ENCODE measurements at places on chromosomes 2 and 18. TPM values are rescaled to one million over a fixed set of nuclear protein-coding genes. Genes with fewer than 3 reads are reported as not detected.
A peak's percentile ranks its signal among the peaks of the same experiment; 100 is the strongest.

- DNase-seq = peak; percentile 67
Measured at GRCh38 chr2:69013142-69013839, at the start of gene ANTXR1. Gene ANTXR1, plus strand, starts transcription at chr2:69013179. Its CDS starts 321 bp downstream, at chr2:69013500.

Gene RAB17
- 15.1 TPM for polyA plus RNA-seq

DNA sequence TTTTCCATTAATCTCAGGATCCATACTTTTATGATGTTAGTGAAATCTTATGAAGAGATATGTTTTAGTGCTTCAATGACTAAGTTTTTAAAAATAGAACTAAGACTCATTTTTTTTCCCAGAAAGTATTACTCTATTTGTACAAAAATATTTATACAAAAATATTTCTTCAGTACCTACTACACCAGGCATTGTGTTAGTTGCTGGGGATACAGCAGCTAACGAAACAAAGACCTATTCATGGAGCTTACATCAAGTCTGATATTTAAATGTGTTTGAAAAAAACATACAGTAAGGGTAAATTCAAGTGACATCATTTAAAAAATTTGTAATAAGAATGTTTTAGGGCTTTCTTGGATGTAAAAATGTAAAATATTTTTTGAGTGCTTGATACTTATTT lies 11.6 kb downstream of the VAPA start:
- DNase-seq = no peak

Gene SLC11A1
- 1.1 TPM for polyA plus RNA-seq

Gene KIAA2012
- polyA plus RNA-seq = 0.11 TPM

DNA sequence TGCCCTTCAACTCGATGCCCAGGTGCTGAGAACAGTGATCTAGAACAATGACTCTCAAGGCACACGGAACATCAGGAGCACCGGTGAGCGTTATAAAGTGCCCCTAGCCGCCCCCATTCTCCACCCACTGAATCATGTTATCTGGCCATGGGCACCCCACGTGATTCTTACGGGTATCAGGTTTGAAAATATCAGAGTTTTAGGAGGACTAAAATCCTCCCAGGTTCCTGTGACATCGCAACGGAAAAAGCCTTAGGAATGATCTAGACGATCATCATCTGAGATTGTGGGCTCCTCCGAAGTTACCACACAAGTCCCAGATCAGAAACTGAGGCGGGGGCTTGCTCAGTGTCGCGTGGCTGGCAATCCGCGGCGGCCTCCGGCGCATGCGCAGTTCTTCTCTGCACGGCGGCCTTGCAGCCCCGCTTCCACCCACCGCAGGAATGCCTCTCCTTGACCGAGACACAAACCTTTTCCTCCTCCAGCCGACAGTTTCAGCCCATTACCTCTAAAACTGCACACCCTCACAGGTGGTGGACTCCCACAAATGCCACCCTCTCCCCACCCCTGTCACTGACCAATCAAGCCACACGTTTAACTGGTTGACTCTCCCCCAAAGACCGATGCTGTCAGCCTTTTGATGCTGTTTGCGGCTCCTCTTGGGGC lies 5.8 kb upstream of the MRPL33 start:
- DNase-seq = peak; percentile 69

DNA sequence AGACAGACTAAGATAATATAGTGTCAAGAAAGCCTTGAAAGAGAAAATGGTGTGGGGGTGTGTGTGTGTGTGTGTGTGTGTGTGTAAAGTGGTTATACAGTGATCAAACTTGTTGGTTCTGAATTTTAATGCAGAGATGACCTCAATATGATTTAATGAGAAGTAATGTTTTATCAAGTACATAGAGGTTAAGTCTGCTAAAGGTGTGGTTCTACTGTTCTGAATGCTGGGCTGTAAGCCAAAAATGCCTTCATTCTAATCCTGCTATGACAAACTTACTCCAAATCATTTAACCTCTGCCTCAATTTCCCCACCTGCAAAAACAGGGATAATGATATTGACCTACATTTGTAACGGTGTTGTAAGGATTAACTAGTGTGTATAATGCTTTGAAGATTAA lies 87.9 kb downstream of the WDPCP start:
- no peak for DNase-seq

- DNase-seq = no peak
Measured at GRCh38 chr2:38682008-38682575, 16.2 kb downstream of the GALM start.

DNA sequence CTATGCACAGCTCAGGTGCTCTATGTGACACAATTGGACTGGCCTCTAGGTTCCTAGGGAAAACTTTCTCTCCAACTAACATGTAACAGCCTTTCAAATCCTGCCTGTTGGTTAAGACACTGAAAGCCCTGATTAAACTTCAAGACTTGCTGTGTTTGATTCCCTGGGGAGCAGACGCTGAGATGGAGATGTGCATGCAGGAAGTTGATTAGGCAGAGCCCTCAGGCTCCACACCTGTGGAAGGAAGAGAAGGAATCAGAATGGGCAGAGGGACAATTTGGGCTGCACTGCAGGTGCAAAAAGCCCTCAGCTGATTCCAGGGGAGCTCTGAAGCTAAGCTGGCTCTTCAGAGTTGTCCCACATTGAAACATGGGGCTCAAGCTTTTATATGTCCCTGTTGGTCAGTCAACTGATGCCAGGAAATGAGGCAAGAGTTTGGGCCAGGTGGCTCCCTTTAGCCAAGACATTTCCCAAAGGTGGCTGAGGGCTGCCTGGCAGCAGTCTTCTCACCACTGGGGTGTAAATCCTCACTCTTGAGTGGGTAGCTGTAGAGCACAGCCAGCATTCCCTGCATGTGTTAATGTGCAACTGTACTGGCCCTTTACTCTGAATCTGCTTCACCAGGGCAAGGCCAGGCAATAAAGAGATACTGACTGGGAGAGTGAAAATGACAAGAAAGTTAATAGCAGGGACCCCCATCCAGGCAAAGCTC lies 199.5 kb upstream of the DDX18 start:
- no peak for DNase-seq

Gene SH2D6
- 0.60 TPM for polyA plus RNA-seq

Gene MOGAT1
- polyA plus RNA-seq = not detected

DNA sequence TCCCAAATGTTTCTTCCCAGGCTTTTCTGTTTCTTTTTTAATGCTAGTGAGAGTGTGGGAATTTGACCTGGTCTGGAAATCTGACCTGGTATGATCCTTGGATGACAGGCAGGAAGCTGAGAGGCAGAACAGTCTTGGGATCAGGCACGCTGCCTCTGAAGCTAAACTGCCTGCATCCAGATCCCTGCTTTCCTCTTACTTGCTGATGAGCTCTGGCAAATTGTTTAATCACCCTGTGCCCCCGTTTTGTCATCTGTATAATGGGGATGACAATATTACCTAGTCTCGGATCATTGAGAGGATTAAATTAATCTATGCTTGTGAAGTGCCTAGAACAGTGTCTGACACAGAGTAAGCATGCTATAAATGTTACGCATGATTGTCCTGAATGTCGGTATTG lies 3.3 kb downstream of the KLHL23 start:
- no peak for DNase-seq

DNA sequence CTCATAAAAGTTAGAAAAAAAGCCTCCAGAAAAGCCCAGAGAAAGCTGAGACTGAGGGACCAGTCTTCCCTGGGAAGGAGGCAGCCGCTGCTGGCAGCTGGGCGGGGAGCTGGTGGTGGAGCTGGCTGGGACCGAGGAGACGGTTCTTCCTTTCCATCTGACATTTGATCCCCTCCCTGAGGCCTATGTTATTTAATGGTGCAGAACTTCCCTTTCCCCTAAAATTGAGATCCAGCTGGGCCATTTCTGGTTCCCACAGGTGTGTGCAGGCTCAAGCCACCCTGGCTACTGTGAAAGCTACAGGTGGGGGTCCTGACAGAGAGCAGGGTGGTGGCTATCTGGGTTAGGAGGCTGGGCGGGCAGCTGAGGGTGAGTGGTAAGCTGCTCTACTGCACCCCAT lies 81.5 kb upstream of the FZD7 start:
- DNase-seq = peak; percentile 62

Gene LAMA1
- polyA plus RNA-seq = 73.8 TPM

DNA sequence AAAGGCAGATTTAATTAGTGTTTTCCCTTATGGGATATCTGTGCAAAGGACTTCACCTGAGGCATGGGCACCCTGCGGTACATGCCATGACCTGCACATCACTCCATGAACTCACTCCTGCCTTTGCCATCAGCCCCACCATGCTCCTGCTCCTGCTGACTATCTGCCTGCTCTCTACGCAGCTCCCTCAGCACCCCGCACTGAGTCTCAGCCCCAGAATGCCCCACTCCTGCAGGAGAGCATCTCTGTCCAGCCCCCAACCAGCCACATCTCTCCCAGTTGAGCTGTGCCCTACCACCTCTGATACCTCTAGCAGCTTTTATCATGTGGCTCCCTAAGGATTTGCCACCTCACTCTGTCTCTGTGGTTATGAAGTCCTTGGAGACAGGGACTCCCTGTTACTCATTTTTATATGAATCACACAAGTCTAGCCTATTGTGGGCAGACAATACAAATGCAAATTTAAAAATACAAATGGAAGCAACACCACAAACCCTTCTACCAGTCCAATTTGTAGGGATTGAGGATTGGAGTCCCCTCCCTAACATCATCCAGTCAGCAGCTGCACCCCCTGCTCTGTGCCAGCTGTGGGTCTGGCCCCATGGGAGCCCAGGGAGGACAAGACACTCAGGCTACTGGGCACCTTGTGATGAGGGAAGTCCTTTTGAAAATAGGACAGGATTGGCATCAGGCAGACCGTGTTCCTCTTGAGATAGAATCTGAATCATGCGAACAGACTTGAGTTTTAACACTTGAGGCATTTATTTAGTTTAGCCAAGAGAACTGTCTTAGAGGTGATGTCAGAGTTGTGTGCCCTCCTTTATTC lies 689.6 kb upstream of the HS6ST1 start:
- no peak for DNase-seq

DNA sequence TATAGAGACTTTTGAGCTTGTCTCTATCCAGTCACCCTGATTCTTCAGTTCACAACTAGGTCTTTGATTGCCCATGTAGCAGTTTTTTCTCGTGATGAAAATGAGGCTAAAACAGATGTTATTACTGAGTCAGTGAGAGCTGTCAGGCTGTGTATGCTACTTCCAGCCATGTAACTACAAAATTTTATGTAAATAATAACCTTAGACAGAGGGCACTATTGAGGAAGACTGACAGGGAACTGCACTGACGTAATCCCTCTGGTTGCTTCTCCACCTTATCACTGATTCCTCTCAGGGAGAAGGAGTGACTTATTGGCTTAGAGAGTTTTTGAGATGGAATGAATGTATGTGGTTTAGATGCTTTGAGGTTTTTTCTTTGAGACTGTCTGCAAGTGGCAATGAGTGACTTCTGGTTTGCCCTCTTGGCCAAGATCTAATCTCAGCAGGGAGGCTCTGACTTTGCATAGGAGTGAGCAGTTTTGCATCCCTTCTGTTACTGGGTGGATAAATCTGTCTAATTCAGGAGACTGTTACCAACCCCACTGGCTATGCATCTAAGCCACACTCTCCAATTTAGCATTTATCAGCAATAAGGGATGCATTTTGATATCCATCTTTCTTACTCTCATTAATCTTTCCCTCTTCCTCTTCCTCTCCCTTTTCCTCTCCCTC lies 555.2 kb upstream of the FANCL start:
- DNase-seq = no peak

- no peak for DNase-seq
Measured at GRCh38 chr2:165149439-165149838, 54.4 kb downstream of the SCN3A start.

- DNase-seq = no peak
Measured at GRCh38 chr2:96877042-96877451, 7.2 kb upstream of the SEMA4C start.

Gene TCF23
- 0.46 TPM for polyA plus RNA-seq

DNA sequence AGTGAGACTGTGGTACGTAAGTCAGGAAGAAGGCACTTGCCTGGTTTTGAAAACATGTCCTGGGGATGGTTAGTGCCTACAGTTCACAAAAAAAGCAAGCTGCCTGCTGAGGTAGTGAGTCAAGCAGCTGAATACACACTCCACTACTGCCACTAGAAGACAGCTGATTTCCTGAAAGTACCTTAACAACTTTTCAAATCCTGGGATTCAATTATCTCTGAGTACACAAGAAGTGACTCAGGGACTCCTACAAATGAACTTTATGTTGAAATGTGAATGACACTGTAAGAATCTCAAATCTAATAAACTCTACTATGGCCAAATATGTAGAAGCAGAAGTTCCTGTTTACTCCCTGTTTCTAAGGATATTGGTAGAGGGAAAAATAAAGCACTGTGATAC lies 58.0 kb upstream of the ARL5A start:
- DNase-seq = no peak

DNA sequence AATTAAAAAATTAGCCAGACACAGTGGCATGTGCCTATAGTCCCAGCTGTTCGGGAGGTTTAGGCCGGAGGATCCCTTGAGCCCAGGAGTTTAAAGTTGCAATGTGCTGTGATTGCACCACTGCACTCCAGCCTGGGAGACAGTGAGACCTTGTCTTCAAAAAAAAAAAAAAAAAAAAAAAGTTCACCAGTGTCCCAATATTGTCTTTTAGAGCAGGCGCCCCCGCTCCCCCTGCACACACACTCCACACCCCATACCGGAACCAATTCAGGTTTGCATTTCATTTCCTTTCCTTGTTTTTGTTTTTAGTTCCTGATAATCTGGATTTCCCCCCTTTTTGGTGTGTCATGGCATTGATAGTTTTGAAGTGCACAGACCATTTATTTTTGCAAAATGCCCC lies 10.4 kb downstream of the TMEM87B start:
- DNase-seq = no peak

DNA sequence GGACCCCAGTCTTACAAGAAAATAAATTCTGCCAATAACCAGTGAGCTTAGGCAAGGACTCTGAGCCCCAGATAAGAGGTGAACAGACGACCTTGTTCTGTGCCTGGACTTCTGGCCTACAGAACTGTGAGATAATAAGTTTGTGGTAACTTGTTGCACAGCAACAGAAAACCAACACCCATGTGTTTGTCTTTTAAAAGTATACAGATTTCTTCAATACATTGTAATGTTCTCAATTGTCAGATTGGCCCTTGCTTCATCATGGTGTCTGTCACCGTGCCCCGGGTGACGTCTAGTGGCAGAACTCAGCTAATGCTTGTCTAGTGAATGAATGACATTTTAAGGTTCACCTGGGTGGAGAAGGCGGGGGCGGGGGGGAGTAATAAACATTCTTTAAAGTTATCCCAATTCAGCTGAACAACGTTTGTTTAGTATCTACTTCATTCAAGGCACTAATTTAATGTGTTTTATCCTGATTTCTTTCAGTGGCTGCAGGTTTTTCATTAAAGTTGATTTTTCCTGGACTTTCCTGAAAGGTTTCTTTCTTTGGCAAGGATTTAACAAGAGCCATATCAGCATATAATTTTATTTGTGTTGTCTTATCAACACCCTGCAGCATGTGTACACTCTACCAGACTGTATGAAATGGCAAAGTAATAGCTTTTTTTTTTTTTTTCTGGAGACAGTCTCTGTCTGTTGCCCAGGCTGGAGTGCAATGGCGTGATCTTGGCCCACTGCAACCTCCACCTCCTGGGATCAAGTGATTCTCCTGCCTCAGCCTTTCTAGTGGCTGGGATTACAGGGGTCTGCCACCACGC lies 123.8 kb upstream of the DLX2 start:
- DNase-seq = no peak

GRCh38 chr18:48629730-48630324 lies 91.0 kb downstream of the CTIF start:
- DNase-seq = no peak

Gene DCDC2C
- polyA plus RNA-seq = 0.27 TPM

- DNase-seq = no peak
Measured at GRCh38 chr2:68216454-68217310, 35.6 kb downstream of the PPP3R1 start.

Gene TBC1D8
- polyA plus RNA-seq = 30.0 TPM
